Stimulated activated CD8-positive, alpha-beta memory T cell treated with anti-CD3 and anti-CD28 coated beads, Interleukin-7, amount 100 ng/mL, for 1 hour (primary cell): ENCODE measurements at places on chromosomes 11 and 22.

DNA sequence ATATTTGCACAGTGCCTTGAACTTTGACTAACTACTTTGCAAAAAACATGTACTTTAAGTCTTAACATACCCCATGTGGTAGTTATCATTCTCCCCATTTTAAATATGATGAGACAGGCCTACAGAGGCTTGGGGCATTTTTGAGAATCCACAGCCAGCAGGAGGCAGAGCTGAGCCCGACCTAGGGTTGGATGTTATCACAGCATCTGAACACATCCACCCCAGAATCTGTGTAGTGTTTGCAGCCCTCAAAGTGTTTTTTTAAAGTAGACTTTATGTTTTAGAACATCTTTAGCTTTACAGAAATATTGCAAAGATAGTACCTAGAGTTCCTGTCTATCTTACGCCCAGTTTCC is 17.6 kb downstream of the OTOG start:
- no peak for DNase-seq

DNA sequence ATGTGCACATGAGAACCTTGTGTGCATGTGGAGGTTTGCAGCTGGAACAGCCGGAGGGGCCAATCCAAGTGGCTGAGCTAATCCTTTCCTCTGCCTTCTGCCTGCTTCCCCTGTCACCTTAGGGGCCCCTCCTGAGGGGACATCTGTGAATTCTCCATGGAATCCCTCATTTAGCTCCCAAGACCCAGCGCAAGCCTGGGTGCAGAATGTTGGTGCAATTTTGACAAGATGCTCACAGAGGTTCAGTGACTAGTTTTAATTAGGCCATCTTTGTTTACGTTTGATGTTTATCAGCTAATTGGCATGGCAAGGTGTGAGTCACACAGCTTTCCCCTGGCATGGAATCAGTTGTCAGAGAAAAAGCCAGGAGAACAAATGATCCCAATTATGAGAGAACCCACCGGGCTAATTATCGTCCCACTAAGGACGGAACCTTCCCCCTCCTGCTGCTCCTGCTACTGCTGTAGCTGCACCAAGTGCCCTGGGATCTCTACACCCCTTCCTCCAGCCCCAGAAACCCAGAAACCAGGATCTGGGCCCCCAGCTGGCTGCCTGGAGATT is 63.6 kb upstream of the PAX6 start:
- no peak for DNase-seq

- DNase-seq = no peak
These were observed 559.1 kb downstream of the FAM181B start for GRCh38 chr11:82174610-82175009.

DNA sequence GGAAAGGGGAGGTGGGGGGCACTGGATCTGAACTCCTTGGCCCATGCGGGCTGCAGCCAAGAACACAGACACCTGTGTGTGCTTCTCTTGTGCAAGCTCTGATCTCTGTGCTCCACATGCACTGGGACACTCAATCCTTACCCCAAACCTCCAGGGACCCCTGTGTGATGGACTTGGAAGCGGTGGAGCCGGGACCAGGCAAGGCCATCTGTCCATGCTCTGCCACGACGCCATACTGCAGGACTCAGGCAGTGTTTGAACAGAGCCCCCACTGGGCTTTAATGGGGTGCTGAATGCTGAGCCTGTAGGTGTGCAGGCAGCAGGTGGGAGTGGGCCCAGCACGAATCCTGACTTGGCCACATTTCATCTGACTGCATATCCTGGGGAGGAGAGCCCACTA is 23.4 kb downstream of the PPM1F start:
- DNase-seq = no peak

DNA sequence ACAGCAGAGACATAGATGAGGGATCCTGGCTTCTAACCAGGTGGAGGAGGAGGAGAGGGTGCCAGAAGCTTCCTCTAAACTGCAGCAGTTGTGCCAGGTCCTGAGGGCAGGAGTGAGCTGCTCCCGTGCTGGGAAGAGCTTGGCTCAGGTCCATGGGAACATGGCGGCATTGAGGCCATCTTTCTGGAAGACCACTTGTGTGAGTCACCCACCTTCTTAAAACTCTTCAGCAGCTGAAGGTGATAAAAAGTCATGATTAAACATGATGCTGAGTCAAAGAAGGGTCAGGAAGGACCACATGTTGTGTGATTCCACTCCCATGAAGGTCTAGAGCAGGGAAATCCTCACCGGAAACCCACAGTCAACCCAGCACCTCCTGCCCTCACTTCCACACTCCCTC is 35.1 kb downstream of the LINC01488 start:
- no peak for DNase-seq

DNA sequence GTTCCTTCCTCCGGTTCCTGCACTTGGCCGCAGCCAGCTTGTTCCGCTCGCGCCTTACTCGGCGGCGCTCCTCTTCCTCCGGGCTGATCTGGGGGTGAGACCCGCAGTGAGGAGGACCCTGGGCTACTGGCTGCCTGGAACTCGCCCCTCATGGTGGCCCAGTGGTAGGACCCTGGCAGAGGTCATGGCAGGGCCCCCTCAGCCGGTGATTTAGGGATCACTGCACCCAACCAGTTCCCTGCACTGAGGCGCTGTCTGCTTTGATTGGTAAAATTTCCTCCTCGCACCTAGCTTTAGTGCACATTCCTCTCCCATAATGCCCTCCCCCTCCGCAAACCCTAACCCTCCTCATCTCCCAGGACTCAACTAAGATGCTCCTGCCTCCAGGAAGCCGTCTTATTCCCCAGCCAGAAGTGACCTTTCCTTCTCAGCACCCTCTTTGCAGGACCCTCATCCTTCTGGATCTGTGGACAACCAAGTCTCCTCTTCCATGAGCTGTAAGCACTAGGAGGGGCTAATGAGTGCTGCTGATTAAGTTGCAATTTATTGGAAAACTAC is 3.6 kb downstream of the CCDC85B start:
- no peak for DNase-seq

DNA sequence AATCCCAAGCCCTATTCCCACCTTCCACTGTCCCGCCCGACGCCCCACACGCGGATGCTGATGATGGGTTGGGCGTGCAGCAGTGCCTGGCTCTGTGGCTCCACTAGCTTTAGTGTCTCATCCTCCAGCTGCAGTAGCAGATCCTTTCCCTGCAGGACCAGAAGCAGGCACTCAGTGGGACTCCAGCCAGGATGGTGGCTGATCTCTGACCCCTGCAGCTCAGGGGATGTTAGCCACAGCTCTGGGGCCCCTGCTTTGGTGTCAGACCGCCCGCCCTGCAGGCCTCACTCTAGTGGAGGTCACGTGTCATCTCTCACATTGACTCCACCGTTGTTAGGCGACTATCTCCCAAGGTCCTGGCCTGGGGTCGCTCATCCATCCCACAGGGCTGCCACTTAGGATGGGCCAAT is 11.8 kb downstream of the SMPD1 start:
- no peak for DNase-seq

- no peak for DNase-seq
These were observed 1.7 kb upstream of the OOSP4A start for GRCh38 chr11:59962107-59962482.

- DNase-seq = no peak
These were observed 8.8 kb upstream of the UBASH3B start for GRCh38 chr11:122646549-122647340.

GRCh38 chr11:117629146-117629545 is 167.9 kb downstream of the DSCAML1 start:
- no peak for DNase-seq

DNA sequence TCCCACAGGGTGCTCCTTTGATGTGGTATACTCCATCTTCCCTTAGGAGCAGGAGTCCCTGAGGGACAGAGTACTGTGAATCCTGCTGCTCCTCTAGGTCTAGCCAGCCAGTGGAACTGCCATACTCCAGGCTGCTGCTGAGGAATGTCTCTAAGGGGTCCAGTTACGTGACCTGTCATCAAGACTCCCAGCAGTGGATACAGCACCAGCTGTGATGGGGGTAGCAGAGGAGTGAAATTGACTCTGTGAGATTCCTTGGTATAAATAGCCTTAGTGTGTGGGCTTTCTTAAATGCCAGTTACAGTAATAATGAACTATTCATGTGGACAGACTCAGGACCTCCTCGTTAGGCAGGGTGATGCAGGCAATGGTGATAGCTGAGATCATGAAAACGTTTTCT is 140.4 kb upstream of the LUZP2 start:
- DNase-seq = no peak

GRCh38 chr11:100686476-100687053 is 523 bp upstream of the ARHGAP42 start:
- no peak for DNase-seq

DNA sequence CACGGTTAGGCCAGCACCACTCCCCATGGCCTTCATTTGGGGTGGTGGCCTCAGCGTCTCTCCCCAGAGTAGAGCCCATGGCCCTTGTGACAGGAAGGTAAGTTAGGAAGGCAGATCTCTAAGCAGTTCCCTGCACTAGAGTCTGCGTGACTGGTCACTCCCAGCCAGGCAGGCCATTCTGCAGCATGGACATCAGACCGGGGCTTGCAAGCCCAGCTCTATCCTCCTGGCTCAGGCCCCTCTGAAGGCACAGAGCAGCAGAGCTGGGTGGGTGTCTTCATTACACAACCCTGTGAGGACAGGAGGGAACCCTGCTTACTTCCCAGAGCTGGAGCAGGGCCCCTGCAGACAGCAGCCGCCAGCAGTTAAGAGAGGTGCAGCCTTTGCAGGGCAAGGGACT is 77.3 kb downstream of the PIWIL3 start:
- DNase-seq = no peak

DNA sequence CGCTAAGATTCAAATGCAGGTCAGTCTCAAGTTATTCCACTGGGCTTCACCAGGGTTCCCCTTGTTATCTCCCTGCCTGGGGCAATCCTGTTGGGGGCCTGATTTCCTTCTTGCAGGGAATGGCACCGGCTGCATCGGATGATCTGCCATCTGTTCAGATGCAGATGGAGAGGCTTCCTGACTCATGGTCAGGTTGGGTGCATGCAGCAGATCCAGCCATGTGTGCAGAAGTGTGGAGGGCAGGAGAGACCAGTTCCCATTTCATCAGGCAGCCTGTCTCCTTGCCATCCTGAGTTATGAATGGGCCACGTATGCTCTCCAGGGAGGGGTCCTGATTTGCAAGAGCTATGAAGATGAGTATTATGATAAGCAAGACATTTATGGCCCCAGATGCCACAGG is 161.2 kb upstream of the PLET1 start:
- no peak for DNase-seq

DNA sequence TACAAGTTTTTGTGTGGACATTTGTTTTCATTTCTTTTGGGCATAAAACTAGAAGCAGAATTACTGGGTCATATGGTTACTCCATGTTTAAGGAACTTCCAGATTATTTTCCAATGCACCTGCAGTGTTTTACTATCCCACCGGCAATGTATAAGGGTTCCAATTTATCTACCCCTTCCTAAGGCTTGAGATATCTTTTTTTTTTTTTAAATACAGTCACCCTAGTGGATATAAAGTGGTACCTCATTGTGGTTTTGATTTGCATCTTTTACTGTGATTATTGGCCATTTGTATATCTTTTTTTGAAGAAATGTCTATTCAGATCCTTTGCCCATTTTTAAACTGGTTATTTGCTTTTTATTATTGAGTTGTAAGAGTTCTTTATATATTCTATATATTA is 34.6 kb upstream of the UCP3 start:
- DNase-seq = no peak

GRCh38 chr11:121892863-121893262 is 223.2 kb downstream of the BLID start:
- no peak for DNase-seq

- no peak for DNase-seq
These were observed 1.1 kb upstream of the MYRF start for GRCh38 chr11:61751384-61751783.

DNA sequence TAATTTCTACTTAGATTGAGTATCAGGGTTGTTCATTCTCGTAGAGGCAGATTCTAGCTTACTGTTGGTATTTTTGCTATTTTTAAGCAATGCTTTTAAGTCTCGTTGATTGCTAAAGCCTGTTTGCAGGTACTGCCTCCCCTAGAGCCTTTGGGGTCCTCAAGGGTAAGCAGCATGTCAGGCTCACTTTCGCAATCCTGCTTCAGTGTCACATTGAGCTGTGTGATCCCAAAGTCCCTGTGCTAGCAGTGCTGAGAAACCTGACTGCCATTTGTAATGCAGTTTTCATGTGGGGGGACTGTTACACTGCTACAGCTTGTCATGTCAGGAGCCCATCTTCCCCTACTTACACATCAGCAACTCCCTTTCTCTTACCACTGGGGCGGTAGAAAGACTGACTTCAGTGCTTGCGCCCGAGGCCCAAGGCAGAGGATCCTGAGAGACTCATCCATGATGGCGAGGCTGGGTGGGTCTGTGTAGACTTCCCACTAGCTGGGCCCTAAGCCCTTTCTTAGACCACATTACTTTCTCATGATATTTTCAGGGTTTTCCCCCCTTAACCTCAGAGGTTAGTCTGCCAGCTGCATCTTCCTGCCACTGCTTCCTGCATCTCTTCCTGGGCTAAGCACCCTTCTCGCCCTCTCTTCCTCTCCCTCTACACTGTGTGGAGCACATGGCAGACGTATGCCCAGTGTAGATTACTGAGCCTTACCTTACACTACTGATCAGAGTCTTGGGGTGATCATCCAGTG is 40.8 kb upstream of the ST14 start:
- no peak for DNase-seq

GRCh38 chr22:20576445-20576816 is 69.0 kb downstream of the MED15 start:
- DNase-seq = no peak

GRCh38 chr11:63768237-63769041 is at the start of gene ZFTA:
ZFTA (minus strand) TSS chr11:63768775; CDS start chr11:63768622, 153 bp downstream.
- DNase-seq = peak; percentile 39

- no peak for DNase-seq
These were observed 120.5 kb upstream of the FGF3 start for GRCh38 chr11:69939551-69940245.

GRCh38 chr11:86873573-86874083 is 73.3 kb downstream of the PRSS23 start:
- no peak for DNase-seq

- no peak for DNase-seq
These were observed 44.3 kb downstream of the ZNRF3 start for GRCh38 chr22:28927630-28928029.

- DNase-seq = no peak
These were observed 8.2 kb downstream of the SIRT3 start for GRCh38 chr11:227824-228379.

GRCh38 chr22:47289336-47289985 is 527.0 kb downstream of the TBC1D22A start:
- no peak for DNase-seq

DNA sequence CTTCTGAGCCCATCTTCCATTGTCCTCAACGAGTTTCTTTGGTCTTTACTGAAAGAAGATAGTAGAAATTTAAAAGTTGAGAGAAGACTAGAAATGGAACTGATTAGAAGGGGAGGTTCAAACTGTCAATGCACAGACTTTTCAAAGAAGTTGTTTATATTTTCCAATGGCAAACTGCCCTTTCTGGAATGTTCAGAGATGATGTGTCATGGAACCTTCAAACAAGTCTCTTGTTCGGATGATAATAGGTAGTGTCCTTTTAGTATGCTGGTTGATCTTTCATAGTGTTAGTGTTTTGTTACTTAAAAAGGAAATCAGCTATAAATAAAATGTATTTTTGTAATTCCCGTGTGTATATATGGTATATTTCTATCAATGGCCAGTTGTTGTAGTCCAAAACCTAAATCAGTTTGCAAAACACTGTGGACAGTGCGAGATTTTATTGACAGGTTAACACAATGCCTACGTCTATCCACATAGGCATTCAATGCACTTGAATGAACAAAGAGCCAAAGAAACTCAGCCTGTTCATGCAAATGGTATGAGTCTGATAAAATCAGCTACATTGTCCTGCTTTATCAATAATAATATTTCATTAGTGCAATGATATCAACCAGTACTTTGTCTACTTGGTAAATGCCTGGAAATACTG is 30.9 kb downstream of the C11orf91 start:
- DNase-seq = no peak

- DNase-seq = no peak
These were observed 10.9 kb downstream of the GAB2 start for GRCh38 chr11:78406568-78407196.
